ENCODE measurements at places on chromosomes 7 and 10.

GRCh38 chr10:26665080-26666048 is 32.1 kb upstream of the PDSS1 start:
- DNase-seq = no peak

GRCh38 chr7:112788778-112789343 is 1.3 kb downstream of the TMEM168 start:
- no peak for DNase-seq

DNA sequence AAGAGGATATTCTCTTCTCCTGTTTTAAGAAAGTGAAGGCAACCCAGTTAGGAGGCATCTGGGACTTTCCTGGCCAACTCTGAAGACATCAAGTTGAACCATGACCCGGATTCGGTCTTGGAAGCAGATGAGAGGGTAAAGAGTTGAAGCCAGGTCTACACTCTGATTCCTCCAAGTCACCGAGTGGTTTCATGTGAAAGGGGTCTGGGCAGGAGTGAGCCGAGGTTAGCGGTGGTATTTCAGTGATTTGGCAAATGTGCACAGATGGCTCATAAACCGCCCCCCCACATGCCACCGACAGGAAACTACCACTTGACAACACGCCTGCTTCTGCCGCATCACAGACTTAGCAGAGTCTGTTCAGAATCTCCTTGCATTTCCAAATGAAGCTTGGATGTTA is 11.4 kb upstream of the REPIN1 start:
- DNase-seq = peak; percentile 58

GRCh38 chr10:59713196-59713821 is 3.7 kb upstream of the SLC16A9 start:
- no peak for DNase-seq

- no peak for DNase-seq
These were observed 31.0 kb downstream of the ZNF775 start for GRCh38 chr7:150410131-150410530.

GRCh38 chr7:144780071-144780608 is 55.7 kb downstream of the TPK1 start:
- no peak for DNase-seq

DNA sequence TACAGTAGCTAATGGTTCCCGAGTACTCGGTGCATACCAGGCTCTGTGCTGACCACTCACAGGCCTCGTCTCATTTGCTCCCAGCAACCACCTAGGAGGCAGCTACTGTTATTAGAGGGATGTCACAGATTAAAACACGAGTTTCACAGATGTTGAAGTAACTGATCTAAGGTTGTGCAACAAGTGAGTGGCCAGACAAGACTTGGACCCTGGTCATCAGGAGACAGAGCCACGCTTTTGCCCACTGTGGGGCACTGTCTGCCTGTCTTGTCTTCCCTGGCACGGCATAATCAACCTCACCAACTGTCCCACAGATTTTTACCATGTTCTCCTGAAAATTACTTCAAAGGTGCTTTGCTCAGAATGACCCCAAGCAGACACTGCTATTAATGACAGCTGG is 111.6 kb upstream of the HABP2 start:
- DNase-seq = no peak

GRCh38 chr7:148155000-148155399 is 435.6 kb upstream of the C7orf33 start:
- no peak for DNase-seq

DNA sequence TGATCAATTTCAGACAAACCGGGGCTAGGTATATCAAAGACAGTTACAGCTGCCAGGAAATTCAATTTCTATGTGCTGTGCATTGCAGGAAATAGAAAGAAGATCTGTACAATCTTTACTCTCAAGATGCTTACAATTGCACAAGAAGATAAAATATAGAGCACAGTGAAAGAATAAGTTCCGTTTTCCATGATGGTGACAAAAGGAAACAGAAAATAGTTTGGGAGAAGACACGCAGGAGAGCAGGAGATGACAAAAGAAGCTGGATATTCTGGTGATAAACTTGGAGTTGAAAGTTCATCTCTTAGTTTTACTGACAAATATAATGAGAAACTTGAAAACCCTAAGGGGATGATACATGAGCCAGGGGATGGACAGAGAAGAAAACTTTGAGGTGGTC is 646.0 kb downstream of the PARD3 start:
- DNase-seq = no peak

GRCh38 chr10:131817866-131818509 is 82.8 kb upstream of the PPP2R2D start:
- no peak for DNase-seq

DNA sequence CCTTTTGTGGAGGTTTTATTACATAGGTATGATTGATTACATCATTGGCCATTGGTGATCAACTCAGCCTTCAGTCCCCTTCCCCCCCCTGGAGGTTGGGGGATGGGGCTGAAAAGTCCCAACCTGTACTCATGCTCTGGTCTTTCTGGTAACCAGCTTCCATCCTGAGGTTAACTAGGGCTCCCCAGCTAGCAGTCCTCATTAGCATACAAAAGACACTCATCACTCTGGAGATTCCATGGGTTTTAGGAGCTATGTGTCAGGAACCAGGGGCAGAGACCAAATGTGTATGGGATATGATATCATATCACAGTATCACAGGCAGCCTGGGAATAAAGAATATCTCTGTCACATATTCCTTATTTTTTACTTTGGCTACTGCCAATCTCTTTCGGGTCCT is 13.6 kb downstream of the CCSER2 start:
- DNase-seq = no peak

GRCh38 chr7:45156516-45157272 is 897 bp upstream of the RAMP3 start:
- no peak for DNase-seq

- DNase-seq = no peak
These were observed 20.1 kb upstream of the TNPO3 start for GRCh38 chr7:129074994-129075393.

GRCh38 chr10:123390332-123390731 is 236.1 kb downstream of the BUB3 start:
- no peak for DNase-seq

GRCh38 chr7:114574384-114574783 is 159.8 kb downstream of the FOXP2 start:
- no peak for DNase-seq

Measured in stimulated activated CD8-positive, alpha-beta memory T cell treated with anti-CD3 and anti-CD28 coated beads, Interleukin-15, amount 100 ng/mL, for 4 hours (primary cell).